EL (cell line): ENCODE measurements at places on chromosomes 7 and 10.

DNA sequence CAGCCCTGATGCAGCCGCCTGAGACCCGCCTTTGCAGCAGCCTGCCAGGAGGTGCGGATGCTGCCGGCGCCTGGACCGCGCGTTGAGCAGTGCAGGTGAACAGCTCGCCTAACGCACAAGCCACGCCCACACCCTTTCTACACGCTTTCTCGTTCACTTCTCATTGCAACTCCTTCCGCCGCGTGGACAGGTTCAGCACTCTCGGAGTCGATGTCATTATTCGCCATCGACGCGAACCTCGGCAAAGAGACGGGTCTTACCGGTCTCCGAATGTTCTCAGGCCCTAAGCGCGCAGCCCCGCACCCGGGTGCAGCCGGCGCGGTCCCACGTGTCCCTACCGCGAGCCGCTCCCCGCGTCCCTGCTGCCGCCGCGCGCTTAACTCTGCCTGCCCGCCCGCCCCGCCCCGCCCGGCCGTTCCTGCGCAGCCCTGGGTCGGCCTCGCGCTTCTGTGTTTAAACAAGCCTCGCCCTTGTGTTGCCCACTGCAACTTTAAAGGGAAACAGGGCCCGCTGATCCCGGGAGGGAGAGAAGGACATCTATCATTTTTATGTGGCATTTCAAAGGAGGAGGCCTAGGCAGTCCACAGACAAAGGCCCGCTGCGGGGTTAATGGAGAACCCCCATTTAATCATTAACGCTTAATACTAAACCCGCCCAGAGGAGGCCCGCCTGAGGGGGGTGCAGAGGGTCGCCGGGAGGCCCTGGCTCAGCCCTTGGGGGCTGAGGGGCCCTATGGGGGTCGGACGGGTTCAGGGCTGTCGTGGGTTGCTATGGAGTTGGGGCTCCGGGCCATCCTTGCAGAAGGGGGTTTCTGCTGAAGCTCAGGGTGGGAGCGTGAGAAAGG, 128.5 kb downstream of the WDR11 start:
- DNase-seq, result no peak

GRCh38 chr10:110506448-110506847, 8.7 kb downstream of the DUSP5 start:
- no peak for DNase-seq

- no peak for DNase-seq
Observed at GRCh38 chr10:9878383-9878782, 1139.3 kb upstream of the CELF2 start.

DNA sequence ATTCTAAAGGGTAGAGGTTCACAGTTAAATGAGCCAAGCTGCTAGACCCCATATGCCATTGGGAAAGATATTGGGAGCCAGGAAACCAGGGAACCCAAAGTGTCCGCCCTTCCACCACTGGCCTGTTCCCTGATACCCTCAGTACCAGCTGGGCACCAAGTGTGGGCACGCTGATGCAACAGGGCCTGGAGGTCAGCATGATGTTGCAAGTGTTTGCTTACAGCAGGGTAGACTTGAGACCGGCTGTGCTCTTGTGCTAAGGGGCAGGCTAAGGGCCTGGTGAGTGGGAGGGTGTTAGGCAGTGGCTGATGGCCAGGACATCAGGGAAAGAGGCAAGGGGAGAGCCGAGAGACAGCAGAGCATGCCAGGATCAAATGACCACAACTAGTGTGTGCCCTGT, 21.0 kb upstream of the MYL7 start:
- DNase-seq, result peak; percentile 18

- DNase-seq, result no peak
Observed at GRCh38 chr7:74379938-74380337, 73.8 kb upstream of the GTF2IRD1 start.

DNA sequence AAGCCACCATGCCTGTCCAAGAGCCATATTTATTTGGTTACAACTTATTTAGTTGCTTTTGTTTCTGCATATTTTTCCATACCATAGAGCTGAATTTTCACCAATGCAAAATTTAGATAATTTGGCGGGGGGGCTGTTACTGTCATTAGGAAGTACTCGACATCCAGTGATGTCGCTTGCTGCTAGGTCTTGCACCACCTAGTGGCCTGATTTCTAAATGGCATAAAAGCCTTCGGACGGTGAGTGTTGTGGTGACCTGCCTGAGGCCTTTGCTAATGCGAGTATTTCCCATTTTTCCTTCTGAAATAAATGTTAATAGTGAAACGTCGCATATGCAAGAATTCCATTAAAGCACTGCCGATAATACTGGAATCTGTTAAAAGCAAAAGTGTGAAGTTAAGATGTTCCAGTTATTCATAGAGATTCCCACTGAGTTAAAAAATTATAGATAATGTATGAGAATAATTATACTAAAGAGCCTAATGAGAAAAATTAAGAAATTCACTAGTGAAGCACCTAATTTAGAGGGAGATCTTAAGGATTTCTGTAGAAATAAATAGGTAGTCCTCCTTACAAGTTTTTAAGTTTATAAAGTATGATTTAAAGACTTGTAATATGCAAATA, 86.1 kb upstream of the DNAJB6 start:
- peak; percentile 51 for DNase-seq

DNA sequence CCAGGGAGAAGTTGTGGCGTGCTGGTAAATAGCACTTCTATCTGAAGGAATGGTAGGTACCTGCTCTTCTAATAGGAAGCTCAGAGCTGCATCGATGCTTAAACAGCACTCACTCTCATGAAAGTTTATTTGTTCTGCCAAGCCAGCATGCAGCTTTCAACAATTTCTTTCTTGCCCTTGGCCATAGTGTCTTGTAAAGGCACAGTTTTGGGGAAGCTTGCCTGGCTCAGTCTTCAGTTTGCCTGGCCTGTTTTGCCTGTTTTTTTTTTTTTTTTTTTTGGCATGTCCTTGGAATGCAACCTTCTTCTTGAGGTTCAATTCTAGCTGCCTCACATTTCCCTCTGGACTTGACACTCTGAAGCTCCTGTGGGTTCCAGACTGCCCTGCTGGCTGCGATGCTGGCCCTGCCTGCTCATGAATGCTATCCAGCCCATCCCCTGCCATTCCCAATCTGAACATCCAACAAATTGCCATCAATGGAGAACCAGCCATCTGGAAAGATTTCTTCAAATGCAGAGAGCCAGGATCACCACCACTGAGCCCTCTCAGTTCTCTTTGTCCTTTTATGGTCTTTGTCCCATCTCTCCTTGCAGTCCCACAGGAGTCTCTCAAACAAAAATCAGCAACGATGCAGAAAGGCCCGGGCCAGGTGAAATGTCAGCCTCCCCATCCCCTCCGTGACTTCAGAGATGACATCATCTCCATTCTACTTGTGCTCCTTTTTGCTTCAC, 133.9 kb downstream of the ANLN start:
- no peak for DNase-seq

DNA sequence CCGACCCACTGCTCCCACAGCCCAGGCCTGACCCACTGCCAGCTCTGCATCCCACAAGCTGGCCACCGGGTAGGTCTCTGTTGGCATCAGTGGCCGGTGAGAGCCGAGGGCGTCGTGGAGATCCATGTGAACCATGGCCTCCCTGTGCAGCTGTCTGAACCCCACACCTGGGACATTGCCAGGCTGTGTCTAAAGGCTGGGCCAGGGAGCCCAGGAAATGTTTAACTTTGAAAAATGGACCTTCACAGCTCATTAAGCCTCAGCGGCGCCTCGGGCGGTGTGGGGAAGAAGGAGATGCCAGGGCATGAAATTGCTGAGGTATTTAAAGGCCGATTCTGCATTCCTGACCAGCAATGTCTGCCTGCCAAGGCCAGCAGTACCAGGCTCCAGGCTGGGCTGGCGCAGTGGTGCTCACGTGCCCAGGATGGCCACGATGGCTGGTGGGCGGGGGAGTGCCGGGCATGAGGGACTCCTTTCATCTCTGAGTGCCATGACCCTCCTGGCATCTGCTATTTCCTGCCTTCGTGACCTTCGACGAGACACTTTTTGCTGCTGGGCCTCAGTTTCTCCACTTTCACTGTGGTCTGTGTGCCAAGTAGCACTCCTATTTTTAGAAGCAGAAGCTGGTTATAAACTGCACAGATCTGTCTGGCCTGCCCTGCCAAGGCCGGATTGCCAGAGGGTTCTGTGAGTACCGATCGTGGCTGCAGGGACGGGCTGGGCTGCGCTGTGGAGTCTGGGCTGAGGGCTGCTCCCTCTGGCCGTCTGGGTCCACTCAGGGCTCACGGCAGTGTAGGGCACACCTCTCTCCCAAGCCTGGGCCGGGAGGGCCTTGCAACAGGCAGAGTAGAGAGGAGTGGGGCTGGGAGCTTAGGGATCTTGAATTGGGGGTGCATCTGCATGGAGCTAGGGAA, 21.8 kb downstream of the ELFN1 start:
- DNase-seq, result no peak
